ENCODE measurements at places on chromosomes 7 and 10. TPM values are rescaled to one million over a fixed set of nuclear protein-coding genes. Genes with fewer than 3 reads are reported as not detected.
A peak's percentile ranks its signal among the peaks of the same experiment; 100 is the strongest.

- no peak for DNase-seq
- no peak overlapping the region for H3K4me3 ChIP-seq
- H3K36me3 ChIP-seq: no peaks in the 10 kb centered on the region
Measured at GRCh38 chr10:1553951-1554350, 183.4 kb downstream of the ADARB2 start.

The CALHM2 gene
- total RNA-seq: 2.6 TPM

DNA sequence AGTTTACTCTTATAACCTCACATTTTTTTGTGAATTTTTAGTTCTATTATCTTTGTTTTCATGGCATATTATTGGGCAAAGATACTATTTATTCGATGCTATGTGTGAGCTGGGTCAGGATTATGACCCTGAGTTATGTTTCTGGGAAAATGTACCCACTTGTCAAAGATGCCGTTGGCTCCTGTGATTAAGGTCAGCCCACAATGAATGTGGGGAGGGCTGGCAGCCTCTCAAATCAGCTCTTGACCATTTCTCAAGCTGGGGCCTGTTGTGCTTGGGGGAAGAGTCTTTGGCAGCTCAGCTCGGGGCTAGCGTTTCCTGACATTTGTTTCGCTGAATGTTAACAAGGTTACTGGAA lies 97.5 kb downstream of the TCF7L2 start:
- no peak for DNase-seq
- no peaks in the 10 kb centered on the region for H3K27me3 ChIP-seq

GRCh38 chr10:124168991-124169802 lies 75.8 kb upstream of the CHST15 start:
- no peaks in the 10 kb centered on the region for H3K4me1 ChIP-seq
- H3K4me3 ChIP-seq: no peak overlapping the region
- no peaks in the 10 kb centered on the region for H3K36me3 ChIP-seq
- peak; percentile 44 for DNase-seq

- H3K4me1 ChIP-seq: no peaks in the 10 kb centered on the region
- no peaks in the 10 kb centered on the region for H3K36me3 ChIP-seq
- no peak overlapping the region for H3K27ac ChIP-seq
- no peak overlapping the region for H3K4me3 ChIP-seq
- DNase-seq: no peak
Measured at GRCh38 chr7:38294926-38295325, 21.5 kb upstream of the TARP start.

The EFCAB10 gene
- total RNA-seq: 0.50 TPM

DNA sequence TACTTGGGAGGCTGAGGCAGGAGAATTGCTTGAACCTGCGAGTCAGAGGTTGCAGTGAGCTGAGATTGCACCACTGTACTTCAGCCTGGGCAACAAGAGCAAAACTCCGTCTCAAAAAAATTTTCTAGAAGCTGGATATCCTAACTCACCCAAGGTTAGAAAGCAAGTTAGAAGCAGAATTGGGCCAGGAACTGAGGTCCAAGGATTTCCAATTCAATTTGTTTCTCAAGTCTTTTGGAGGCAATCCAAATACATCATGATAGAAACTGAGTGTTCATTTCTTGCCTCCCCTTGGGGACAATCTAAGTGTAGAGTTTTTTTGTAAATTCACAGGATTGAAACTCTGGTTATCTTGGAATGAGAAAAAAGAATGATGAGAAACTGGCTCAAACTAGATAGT lies 45.5 kb downstream of the LAMB1 start:
- H3K27ac ChIP-seq: no peak overlapping the region
- no peaks in the 10 kb centered on the region for H3K4me1 ChIP-seq
- H3K36me3 ChIP-seq: peaks cover 93% of the 10 kb centered on the region
- DNase-seq: no peak
- no peak overlapping the region for H3K4me3 ChIP-seq

- no peak overlapping the region for H3K27ac ChIP-seq
- H3K4me3 ChIP-seq: no peak overlapping the region
- no peak for DNase-seq
- H3K4me1 ChIP-seq: no peaks in the 10 kb centered on the region
- H3K27me3 ChIP-seq: no peaks in the 10 kb centered on the region
Measured at GRCh38 chr7:92421676-92422435, 25.4 kb upstream of the GATAD1 start.

DNA sequence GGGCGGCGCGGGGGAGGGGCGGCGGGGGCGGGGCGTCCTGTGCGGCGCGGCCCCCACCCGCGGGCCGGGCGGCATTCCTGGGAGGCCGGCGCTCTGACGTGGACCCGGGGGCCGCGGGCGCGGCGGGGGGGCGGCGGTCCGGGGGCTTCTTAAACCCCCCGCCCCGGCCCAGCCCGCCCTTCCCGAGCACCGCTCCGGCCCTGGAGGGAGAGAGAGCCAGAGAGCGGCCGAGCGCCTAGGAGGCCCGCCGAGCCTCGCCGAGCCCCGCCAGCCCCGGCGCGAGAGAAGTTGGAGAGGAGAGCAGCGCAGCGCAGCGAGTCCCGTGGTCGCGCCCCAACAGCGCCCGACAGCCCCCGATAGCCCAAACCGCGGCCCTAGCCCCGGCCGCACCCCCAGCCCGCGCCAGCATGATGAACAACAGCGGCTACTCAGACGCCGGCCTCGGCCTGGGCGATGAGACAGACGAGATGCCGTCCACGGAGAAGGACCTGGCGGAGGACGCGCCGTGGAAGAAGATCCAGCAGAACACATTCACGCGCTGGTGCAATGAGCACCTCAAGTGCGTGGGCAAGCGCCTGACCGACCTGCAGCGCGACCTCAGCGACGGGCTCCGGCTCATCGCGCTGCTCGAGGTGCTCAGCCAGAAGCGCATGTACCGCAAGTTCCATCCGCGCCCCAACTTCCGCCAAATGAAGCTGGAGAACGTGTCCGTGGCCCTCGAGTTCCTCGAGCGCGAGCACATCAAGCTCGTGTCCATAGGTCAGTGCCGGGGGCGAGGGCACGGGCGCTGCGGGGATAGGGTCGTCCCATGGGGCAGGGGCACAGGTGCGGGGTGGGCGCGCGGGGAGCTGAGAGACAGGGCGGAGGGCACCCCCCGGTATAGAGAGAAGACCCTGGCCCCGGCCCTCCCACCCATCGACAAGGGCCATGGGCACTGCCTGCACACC lies at the start of gene FLNC:
Gene FLNC (plus strand): TSS at position 176 of the 947 bp plus-strand sequence. CDS start 232 bp downstream, at position 408.
- H3K27me3 ChIP-seq: peaks cover 11% of the 10 kb centered on the region
- peaks cover 7% of the 10 kb centered on the region for H3K4me1 ChIP-seq

The ATRNL1 gene
- 8.5 TPM for total RNA-seq

GRCh38 chr7:30727061-30727945 lies 24.6 kb upstream of the INMT start:
- no peaks in the 10 kb centered on the region for H3K36me3 ChIP-seq
- peaks cover 6% of the 10 kb centered on the region for H3K27me3 ChIP-seq
- H3K27ac ChIP-seq: no peak overlapping the region
- DNase-seq: no peak
- H3K4me3 ChIP-seq: no peak overlapping the region

The GPR26 gene
- total RNA-seq: not detected

DNA sequence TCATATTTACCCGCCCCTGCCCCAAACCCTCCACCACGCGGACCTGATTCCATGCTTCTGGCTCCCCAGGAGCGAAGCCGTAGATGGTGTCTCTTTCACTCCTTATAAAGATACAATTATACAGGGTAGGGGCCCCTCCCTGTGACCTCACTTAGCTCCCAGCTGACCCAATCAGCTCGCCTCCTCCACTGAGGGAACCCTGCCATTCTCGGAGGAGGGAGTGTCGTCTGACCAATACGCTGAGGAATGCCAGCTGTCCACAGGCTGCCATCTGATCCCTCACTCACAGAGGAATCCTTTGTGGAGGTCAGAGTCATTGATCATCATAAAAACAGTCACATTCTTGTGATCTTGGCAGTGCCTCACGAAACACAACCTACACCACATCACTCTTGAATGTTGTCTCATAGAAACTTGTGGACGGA lies 67.5 kb upstream of the INSIG1 start:
- no peaks in the 10 kb centered on the region for H3K27me3 ChIP-seq
- H3K27ac ChIP-seq: peak overlapping the region; percentile 57

DNA sequence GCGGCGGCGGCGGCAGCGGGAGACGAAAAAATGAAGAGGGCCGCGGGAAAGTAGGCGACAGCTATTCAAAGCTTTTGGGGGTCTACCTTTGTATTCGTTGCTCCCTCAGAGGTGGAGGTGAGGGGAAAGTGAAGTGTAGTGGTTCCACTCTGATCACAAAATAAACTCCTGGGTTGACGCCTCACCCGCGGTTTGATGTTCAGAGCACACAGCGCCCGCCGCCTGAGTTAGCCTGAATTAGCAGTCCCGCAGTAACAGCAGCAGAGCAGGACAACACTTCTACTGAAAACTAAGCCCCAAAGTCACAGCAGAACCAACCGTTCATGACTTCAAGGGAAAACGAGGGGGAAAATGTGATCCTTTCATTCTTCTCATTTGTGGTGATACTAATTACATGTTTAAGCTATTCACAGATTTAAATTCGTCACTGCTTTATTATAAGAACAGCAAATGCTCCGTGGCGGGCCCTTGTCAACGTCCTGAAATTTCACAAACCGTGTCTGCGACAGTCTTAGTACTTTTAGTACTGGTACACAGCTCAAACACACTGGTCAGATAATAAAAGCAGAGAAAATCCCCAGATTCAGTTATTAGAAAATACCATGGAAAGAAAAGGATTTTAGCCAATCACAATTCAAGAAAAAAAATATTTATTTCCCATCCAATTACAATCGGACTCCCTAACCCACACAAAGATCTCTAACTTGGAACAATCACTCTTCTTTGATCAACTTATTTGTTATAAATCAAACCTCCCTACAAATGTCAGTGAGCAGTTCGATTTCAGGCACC lies 563 bp upstream of the JMJD1C start:
- H3K36me3 ChIP-seq: no peaks in the 10 kb centered on the region
- peak overlapping the region; percentile 92 for H3K4me3 ChIP-seq
- H3K27ac ChIP-seq: peak overlapping the region; percentile 92
- DNase-seq: no peak
- H3K4me1 ChIP-seq: no peaks in the 10 kb centered on the region

GRCh38 chr10:36097696-36098095 lies 455.6 kb upstream of the FZD8 start:
- no peak overlapping the region for H3K27ac ChIP-seq
- no peaks in the 10 kb centered on the region for H3K36me3 ChIP-seq
- no peaks in the 10 kb centered on the region for H3K4me1 ChIP-seq
- DNase-seq: no peak

GRCh38 chr7:47483604-47484273 lies 98.2 kb downstream of the TNS3 start:
- peaks cover 17% of the 10 kb centered on the region for H3K4me1 ChIP-seq
- no peaks in the 10 kb centered on the region for H3K27me3 ChIP-seq
- H3K27ac ChIP-seq: no peak overlapping the region
- no peaks in the 10 kb centered on the region for H3K36me3 ChIP-seq

DNA sequence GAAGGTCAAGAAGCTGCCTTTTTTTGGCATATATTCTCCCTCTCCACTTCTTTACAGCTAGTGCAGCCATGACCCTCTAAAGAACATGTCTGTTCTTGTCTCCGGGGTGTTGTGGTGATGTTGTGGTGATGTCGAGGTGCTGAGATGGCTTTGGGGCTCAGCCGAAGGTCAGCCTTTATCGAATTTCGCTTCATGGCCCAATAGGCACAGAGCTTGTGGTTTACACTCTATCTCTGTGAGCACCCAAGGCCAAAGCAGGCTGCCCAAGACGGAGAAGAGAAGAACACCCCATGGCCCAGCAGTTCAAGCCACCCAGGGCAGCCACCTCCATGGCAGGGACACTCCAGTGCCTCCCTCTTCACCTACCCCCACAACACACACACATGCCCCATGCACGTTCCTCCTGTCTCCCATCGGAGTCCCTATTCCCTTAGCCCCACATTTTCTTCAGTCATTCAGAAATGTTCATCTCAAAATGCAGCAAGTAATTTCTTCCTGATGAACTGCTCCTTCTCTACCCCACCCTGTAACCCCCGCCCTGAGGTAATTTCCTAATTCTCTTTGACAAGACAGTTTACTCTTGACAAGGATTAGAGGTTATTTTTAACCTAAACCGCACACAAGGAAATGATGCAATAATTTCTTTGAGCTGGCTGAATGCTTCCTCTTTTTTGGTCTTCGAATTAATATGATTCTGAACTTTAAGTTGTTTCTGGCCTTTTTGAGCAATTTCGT lies 18.6 kb upstream of the ADRB1 start:
- no peak overlapping the region for H3K27ac ChIP-seq
- no peaks in the 10 kb centered on the region for H3K4me1 ChIP-seq
- H3K4me3 ChIP-seq: no peak overlapping the region
- no peaks in the 10 kb centered on the region for H3K36me3 ChIP-seq
- no peaks in the 10 kb centered on the region for H3K27me3 ChIP-seq
- no peak for DNase-seq

DNA sequence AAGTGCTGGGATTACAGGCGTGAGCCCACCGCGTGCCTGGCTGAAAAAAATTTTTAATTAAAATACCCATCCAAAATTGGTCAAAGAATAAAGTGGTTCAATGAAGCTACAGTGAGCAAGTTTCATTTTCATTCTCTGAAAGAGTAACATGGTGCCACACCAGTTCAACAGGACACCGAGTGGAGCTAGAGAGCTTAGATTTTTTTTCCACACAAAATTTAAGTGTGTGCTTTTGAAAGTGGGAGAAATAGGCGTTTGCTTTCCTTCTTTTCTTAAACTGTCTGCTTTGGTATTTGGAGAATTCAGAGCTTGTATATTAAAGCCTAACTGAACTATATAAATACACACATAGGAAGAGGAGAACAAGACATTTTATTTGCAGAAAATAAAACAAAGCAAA lies 43.4 kb downstream of the BPGM start:
- no peaks in the 10 kb centered on the region for H3K36me3 ChIP-seq
- H3K27me3 ChIP-seq: no peaks in the 10 kb centered on the region
- no peak for DNase-seq
- no peak overlapping the region for H3K27ac ChIP-seq

The GDF2 gene
- total RNA-seq: not detected

The ZNRF2 gene
- 15.0 TPM for total RNA-seq

GRCh38 chr7:39211581-39211980 lies 233.9 kb downstream of the POU6F2 start:
- H3K4me1 ChIP-seq: peaks cover 3% of the 10 kb centered on the region
- H3K36me3 ChIP-seq: no peaks in the 10 kb centered on the region
- DNase-seq: no peak
- no peak overlapping the region for H3K27ac ChIP-seq
- H3K4me3 ChIP-seq: no peak overlapping the region
- no peaks in the 10 kb centered on the region for H3K27me3 ChIP-seq

The C7orf33 gene
- total RNA-seq: not detected
